Left ventricle myocardium inferior (tissue), 1 donor: ENCODE measurements at places on chromosomes 2 and 18.

GRCh38 chr2:136255648-136256461 lies 137.9 kb upstream of the CXCR4 start:
- DNase-seq, result no peak

- DNase-seq, result no peak
Observed at GRCh38 chr18:41372046-41372665, 582.9 kb upstream of the PIK3C3 start.

GRCh38 chr2:160157861-160158829 lies 41.9 kb downstream of the ITGB6 start:
- DNase-seq, result no peak

DNA sequence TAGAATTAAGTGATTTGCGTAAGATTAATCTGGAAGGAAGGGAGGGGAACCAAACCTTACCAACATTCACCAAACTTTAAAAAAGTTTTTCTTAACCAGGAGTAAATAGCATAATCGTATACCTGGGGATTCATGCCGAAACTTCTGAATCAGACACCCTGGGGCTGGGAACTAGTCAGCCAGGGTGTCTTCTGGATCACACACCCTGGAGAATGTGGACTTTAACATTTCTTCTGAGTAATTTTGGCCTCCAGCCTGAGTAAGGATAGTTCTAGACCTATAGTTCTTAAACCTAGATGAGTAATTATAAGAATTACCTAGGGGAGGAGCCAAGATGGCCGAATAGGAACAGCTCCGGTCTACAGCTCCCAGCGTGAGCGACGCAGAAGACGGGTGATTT lies 44.1 kb upstream of the MEIS1 start:
- DNase-seq, result no peak

- no peak for DNase-seq
Observed at GRCh38 chr2:43074052-43074451, 152.4 kb downstream of the ZFP36L2 start.

GRCh38 chr18:28050545-28050944 lies 126.4 kb downstream of the CDH2 start:
- no peak for DNase-seq

GRCh38 chr2:210616074-210616473 lies 59.7 kb downstream of the CPS1 start:
- no peak for DNase-seq
